GM20000 (cell line): ENCODE measurements at places on chromosomes 1 and 21.

DNA sequence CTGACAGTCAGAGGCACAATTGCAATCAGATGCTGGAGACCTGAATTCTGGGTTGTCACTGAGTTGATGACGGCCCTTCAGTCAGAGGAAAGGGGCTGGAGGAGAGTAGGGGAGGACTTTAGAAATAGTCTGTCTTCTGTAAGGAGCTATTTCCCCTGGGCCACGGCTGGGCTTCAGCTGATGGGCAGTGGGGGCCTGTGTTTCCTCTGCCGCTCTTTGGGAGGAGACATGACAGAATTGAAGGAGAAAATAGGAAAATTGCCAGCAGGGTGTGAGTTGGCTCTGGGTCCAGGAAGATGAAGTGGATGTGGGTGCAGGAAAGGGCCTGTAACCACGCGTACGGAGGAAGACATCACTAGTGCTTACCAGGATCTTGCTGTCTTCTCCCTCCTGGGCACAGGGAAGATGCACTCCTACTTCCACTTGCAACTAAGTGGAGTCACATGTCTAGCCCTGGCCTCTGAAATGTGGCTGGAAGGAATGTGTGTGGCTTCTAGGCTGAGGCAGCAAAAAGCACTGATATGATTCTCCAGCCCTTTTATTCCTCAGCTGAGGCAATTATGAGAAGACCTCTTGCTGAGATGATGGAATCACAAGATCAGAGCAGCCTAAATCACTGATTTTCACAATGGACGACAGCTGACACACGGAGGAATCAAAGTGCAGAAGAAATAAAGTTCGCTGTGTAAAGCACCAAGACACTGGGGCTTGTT is 250.0 kb downstream of the GRIK3 start:
- DNase-seq: no peak

- no peak for DNase-seq
Observed at GRCh38 chr1:90621986-90622385, 95.1 kb downstream of the BARHL2 start.

GRCh38 chr1:12040457-12041051 is 21.3 kb downstream of the MIIP start:
- DNase-seq: peak; percentile 74

DNA sequence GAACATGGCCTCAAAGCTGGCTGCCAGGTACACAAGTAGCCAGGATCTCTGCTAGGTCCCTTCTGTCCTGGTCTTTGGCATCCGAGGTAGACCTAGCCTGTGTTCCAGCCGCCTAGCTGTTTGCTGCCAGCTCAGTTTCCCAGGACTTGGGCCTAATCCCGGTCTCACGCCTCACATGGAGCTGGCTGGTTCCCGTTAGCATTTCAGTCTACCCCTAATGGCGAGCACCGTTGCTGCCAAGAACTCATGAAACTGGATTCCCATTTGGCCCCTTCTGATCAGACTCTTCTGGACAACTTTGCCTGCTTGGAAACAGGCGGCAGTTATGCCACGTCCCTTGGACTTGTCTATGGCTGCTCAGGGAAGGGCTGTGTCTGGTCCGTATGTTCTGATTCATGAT is 26.2 kb upstream of the HHAT start:
- DNase-seq: no peak

DNA sequence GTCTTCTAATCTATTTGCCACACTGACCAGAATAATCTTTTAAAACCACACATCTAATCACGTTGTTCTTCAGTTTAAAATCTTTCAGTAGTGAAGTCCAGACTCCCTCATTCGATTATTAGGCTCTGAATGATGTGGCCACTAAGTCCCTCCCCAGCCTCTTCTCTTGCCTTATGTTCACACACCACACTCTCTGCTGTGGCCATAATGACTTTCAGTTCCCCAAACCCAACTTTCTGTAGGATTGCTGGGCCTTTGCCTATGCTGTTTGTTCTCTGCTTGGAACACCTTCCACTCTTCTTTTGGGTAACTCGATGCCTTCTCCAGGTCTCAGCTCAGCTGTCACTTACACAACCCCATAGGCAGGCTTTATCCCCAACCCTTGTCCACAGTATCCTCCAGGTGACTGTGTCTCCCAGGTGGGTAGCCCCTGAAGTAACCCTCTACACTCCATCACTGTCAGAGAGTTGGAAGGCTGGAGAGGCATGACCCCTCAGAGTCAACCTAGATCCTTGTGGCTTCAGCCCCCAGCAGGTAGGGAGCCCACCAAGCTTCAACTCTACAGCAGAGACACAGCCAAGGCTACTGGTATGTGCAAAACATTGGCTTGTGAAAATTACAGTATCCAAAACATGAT is 8.4 kb upstream of the SLC37A1 start:
- peak; percentile 81 for DNase-seq

DNA sequence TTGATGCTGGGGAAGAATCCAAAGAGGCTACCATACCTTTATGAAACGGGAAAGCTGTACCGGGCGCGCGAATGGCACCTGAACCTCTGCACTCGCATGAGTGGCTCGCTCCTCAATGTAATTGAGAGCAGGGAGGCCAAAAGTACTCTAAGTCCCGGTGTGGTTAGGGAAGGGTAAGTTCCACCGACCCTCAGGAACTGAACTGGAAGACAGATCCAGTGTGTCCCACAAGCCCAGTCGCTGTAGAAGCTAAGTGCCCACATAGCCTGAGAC is 1.0 kb downstream of the GATAD2B start:
- no peak for DNase-seq

- no peak for DNase-seq
Observed at GRCh38 chr1:107623431-107623830, 341.5 kb downstream of the VAV3 start.

- DNase-seq: no peak
Observed at GRCh38 chr1:7404046-7404742, 366.9 kb upstream of the VAMP3 start.

GRCh38 chr1:46539972-46540371 is 11.5 kb downstream of the KNCN start:
- no peak for DNase-seq

GRCh38 chr1:168708698-168709404 is 20.2 kb downstream of the DPT start:
- DNase-seq: no peak

- DNase-seq: peak; percentile 81
Observed at GRCh38 chr21:45404730-45405270, at the start of gene COL18A1. TSS of gene COL18A1 (plus strand) at chr21:45405165. CDS start at chr21:45405231, 66 bp downstream.

GRCh38 chr1:182993746-182994145 is 29.5 kb upstream of the LAMC1 start:
- no peak for DNase-seq

GRCh38 chr1:198657550-198658064 is 18.8 kb downstream of the PTPRC start:
- no peak for DNase-seq

DNA sequence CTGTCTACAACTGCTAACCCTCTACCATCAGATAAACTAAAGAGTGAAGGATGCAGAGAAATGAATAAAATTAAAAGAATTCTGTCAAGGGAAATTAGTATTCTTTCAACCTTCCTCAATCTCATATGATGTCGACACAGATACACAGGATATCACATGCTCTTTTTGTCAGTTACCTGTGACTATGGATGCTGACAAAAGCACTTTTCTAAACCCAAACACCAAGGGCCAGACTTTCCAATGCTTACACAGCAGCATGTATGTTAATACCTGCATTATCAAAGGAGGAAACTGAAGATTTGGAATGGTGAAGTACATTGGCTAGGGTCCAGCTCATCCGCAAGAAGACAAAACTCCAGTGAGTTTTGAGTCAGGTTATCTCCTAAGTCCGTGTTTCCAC is 294.0 kb downstream of the SMYD3 start:
- no peak for DNase-seq

- no peak for DNase-seq
Observed at GRCh38 chr1:13730291-13730690, 30.3 kb downstream of the PRDM2 start.

DNA sequence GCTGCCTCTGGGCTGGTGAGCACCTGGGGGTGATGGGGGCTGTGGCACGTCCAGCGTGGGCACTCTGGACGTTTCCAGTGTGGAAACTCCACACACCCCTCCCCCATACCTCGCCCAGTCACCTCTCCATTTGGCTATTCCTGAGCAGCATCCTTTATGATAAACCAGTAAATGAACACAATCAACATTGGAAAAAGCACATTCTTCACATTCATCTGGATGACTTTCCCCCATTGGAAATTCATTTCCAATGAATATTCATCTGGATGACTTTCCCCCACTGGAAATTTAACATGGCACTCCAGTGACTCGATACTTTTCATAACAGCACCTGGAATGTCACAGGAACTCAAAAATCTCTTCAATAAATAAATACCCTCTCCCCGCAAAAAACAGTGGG is 104.8 kb upstream of the KRTAP19-8 start:
- no peak for DNase-seq

GRCh38 chr1:229869240-229869639 is 197.8 kb upstream of the GALNT2 start:
- no peak for DNase-seq

- no peak for DNase-seq
Observed at GRCh38 chr1:22104094-22104493, 38.8 kb downstream of the WNT4 start.

- no peak for DNase-seq
Observed at GRCh38 chr1:5620997-5621396, 371.2 kb downstream of the NPHP4 start.

GRCh38 chr1:8047112-8047511 is 21.0 kb upstream of the ERRFI1 start:
- DNase-seq: no peak

GRCh38 chr1:167899253-167899681 is 14.7 kb downstream of the ADCY10 start:
- DNase-seq: peak; percentile 40

DNA sequence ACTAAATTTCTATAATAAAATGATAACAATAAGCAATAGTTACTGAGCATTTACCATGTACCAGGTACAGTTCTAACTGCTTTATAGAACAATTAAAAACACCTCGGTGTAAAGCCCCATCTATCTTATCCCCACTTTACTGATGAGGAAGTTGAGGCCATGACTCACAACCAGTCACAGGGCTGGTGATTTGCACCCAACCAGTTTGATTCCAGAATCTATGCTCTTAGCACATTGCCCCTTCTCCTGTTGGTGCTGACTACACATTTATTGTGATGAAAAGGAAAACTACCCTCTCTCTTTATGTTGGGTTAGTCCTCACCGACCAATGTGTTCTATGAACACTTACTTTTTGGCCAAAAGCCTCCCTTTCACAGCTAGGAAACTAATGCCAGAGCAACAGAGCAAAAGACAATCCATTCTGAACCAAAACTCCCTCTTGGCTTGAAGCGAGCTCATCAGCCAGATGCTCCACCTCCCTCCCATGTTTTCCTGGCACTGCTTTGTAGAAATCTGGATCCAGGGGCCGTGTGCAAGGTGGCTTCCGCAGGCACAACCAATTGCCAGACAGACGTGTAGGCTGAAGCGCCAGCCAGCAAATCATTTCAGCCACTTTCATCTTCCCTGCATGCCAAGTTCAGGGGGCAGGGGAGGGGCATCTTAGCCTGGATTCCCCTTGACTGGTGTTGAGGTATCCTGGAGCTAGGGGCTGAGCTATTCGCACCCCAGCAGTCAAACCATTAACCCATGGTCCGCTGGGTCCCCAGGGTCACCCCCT is 32.0 kb upstream of the SLC30A1 start:
- DNase-seq: no peak

- DNase-seq: no peak
Observed at GRCh38 chr1:63129184-63129583, 193.2 kb upstream of the FOXD3 start.

GRCh38 chr1:15277933-15278332 is 30.9 kb downstream of the FHAD1 start:
- DNase-seq: no peak

- DNase-seq: peak; percentile 60
Observed at GRCh38 chr1:155977690-155978324, 540 bp downstream of the ARHGEF2 start.

- no peak for DNase-seq
Observed at GRCh38 chr1:36693603-36694002, 210.9 kb upstream of the CSF3R start.
